Stimulated activated CD8-positive, alpha-beta memory T cell treated with anti-CD3 and anti-CD28 coated beads, Interleukin-7, amount 100 ng/mL, for 1 hour (primary cell): ENCODE measurements at places on chromosomes 5 and 9.

DNA sequence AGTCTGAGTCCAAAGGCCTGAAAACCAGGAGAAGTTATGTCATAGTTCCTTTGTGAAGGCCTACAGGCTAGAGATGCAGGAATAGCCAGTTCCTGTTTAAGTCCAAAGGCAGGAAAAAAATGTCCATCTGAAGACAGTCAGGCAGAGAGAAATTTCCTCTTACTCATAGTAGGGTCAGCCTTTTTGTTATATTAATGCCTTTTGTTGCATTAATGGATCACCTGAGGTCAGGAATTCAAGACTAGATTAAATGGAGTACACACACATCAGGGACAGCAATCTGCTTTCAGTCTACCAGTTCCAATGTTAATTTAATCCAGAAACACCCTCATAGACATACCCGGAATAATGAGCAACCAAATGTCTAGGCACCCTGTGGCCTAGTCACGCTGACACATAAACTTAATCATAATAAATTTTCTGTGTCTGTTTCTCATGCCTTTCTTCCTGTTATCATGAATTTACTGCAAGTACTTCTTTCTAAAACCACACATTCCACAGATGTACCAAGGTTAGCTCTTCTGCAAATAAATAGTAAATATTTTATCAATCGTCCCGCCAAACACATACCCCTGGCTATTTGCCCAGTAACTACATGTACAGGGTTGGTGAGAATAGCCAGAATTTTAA lies 703.9 kb downstream of the EFNA5 start:
- no peak for DNase-seq

- no peak for DNase-seq
These were observed 26.4 kb upstream of the RXRA start for GRCh38 chr9:134299883-134300282.

DNA sequence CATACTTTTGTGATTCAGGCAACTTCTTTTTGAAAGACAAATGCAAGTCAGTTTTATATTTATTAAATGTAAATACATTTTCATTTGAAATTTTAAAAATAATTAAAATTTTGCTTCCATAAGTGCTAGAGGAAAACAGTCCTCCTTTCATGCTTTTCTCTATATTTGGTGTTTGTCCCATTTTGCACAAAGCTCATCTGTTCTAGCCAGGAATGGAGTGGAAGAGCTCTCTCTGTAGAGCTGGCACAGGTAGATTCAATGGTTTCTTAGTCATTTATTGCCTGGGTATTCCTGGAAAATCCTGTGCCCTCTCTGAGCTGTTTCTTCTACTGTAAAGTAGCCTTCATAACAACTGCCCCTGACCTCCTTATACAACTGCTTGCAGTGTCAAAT lies 267.6 kb upstream of the HAPLN1 start:
- no peak for DNase-seq

DNA sequence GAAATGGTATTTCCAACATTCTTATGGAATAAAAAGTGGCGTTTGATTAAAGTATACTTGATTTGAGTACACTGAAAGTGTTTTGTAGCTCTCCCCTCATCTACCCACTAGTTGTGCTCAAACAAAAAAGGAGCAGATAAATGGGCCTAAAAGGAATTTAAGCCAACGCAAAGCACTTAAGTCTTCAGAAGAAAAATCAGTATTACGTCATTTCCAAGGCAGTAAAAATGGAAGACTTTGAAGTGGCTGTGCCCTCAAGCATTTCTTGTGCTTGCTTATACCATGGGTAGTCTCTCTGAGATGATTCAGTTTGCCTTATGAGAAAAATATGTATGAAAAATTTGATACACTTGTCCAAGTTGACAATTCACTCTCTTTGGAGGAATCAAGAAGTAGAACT lies 279.9 kb upstream of the CD180 start:
- DNase-seq, result no peak

- DNase-seq, result no peak
These were observed 387.1 kb downstream of the ZSWIM6 start for GRCh38 chr5:61719124-61719523.

GRCh38 chr5:180127682-180128670 lies 56.4 kb upstream of the RNF130 start:
- no peak for DNase-seq

- no peak for DNase-seq
These were observed 545 bp downstream of the HMGCS1 start for GRCh38 chr5:43312699-43313034.

DNA sequence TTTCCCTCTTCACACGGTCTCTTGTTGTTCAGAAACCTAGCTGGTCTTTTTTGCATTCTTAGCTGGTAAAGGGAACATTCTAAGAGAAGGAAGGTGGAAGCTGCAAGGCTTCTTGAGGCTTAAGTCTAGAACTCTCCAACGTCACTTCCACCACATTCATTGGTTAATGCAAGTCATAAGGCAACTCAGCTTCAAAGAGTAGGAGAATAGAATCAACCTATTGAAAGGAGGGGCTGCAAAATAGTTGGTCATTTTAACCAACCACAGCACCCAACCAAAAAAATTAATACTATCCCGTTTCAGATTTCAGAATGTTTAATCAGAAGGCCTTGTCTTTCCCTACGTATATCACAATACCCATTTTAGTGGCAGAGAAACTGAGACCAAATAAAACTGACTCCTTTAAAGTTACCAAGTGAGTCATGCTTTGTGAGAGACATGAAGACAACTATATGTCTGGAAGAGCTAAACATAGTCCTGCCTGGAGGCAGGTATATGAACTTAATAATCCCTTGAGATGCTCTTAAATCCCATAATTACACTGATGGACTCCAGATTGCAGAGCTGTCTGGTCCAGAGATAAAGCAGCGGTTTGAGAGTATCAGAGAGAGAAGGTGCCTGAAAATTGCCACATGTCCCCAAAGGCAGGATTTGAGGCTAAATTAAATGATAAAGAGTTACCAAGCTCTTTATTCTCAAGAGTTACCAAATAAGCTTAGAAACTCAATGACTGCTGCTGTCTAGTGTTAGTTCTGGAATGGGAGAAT lies 14.4 kb downstream of the DOCK8 start:
- DNase-seq, result no peak

DNA sequence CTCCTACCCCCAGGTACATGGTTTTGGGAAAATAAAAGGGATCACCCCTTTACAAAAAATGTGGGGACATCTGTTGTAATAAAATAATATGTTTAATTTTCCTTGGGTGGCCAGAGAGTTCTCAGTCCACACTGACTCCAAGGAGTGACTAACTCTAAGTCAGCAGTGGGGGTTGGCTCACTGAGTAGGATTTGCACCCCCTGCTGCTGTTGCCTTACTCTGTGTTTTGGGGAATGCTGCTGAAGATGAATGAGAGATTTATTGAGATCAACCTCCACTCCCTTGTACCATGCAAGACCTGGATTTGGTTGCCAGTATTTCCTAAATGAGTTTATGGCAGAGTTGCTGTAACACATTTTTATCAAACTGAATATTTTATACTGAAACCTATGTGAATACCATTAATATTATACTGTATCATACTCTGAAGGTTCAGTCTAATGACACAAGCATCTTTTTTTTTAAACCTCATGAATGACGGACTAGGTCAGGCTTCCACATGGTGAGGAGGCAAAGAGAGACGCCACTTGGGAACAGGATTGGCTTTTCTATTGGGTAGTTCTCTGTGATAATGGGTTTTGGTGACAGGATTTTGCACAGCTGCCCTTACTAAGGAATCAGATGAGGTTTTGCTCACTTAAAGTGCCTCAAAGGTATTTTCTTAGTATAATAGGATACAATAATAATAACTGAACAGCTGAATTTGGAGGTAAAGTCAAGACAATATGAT lies 121.3 kb upstream of the OSMR start:
- no peak for DNase-seq

GRCh38 chr9:132494857-132495256 lies 84.8 kb downstream of the CFAP77 start:
- no peak for DNase-seq

DNA sequence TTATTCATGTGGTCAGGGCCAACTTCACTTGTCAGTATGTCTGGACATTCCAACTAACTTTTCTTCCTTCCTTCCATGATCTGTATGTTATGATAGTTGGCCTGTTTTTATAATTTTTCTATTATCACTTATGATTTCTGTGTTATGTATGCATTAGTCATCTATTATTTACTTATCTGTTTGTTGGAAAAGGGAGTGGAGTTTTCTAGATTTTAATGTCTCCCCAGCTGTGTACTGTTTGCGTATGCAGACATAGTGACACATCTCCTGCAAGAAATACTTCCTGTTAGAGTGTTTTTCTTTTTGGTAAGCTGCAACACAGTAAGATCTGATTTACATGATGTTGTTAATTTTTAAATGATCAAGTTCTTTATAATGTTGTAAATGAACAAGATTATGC lies 8.7 kb upstream of the INSYN2B start:
- no peak for DNase-seq

DNA sequence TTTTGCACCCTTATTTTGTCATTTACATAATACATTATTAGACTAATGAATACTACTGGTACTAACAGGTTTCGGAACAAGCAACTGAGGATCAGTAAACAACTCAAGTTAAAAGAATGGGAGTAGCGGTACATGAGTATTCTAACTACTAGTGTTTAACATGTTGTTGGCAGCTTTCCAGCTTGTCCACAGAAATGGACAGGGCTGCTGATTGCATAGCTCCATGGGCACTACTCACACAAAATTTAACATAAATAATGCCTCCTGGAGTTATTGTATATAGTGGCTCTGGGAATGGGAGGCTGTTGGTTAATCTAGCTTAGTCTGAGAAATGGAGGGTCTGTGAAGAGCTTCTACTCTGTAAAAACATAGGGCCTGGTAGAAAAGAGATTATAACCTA lies 6.7 kb downstream of the NCBP1 start:
- DNase-seq, result no peak

DNA sequence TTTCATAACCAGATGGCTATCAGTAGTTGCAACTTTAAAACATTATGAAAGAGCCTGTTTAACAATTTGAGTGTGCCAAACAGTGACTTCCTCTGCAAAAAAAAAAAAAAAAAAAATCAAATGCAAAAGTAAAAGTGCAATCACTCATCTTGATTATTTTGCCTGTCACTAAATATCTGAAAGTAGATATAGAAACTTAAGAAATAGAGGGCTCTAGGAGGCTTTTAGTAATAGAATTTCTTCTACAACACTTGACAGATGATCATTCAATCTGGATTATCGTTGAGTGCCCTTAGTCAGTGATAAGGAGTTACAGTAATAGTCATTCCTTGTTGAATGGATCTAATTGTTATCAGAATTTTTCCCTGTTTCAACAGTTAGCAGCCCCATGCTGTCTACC lies 101.8 kb downstream of the CETN3 start:
- no peak for DNase-seq

DNA sequence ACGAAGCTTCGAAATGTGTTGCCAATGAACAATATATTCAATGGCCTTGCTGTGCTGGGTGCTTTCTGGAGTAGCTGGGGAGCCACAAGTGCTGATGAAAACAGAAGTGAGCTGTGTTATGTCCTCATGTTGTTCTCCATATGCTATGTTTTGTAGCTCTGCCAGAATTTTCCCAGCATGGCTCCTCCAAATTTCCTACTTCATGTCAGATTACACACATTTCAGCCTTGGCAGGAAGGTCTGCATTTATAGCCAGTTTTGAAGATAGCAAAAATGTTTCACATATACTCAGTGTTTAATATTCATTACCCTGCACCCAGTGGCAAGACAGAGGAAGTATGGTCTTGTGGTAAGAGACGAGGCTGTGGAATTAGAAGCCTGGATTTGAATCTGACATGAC lies 22.6 kb upstream of the NMUR2 start:
- no peak for DNase-seq

DNA sequence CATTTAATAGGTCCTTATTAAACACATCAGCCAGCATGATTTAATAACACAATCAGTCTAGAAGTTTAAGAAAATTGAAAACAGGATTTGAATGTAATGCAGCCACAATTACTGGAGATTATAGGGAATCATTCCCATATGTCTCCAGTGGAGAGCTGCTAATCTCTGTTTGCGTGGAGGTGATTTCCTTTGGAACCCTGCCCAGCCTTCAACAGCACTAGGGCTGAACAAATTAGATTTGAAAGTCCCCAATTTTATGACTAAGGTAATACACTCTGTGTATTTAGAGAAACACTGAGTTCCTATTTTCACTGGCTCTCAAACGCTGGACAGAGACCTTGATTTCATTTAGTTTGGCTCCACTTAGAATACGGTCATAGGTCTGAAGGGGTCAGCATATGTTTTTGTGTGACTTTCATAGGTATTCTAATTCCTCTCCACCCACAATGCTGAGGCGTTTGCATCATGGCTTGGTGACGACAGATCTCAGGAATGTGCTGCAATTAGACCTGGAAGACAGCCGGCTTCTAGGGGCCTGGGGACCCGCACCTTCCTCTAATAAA lies 508.3 kb downstream of the EBF1 start:
- no peak for DNase-seq

- no peak for DNase-seq
These were observed 115.4 kb downstream of the EGFLAM start for GRCh38 chr5:38373743-38374142.

DNA sequence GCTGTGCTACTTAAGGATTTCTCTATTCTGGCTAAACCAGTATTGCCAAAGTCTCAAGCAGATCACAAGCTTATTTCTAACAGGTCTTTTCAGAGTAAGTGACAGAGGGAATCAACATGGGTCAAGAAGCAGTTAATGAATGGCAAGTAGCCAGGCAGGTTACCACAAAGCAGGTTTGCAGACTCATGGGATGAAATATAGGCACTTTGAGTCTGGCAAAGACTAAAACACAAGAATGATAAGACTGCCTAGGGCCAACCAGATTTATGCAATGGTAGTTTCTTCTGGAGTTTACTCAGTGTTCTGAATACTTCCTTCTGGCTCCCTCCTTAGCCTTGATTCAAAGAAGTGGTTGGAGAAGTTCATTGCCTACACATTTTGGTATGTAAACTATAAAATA lies 3.6 kb downstream of the HMGCS1 start:
- no peak for DNase-seq

DNA sequence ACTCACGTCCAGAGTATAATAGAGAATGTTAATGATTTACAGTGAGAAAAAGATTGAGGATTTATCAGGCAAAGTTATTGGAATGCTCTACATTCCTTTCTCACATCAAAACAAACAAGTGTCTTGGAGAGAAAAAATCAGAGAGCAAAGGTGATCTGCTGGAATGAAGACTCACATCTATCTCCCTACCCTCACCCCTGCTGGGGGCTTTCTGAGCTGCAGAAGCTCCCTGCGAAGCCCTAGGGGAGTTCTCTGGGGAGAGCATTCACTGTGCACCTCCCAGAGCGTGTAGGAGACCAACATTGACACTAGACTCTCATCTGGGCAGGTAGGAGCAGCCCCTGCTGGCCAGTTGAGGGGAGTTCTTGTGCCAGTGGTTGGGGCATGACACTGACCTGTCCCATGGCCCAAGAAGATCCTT lies 76.6 kb upstream of the ADAMTS16 start:
- DNase-seq, result no peak
